ENCODE measurements at places on chromosomes 13 and 19.

DNA sequence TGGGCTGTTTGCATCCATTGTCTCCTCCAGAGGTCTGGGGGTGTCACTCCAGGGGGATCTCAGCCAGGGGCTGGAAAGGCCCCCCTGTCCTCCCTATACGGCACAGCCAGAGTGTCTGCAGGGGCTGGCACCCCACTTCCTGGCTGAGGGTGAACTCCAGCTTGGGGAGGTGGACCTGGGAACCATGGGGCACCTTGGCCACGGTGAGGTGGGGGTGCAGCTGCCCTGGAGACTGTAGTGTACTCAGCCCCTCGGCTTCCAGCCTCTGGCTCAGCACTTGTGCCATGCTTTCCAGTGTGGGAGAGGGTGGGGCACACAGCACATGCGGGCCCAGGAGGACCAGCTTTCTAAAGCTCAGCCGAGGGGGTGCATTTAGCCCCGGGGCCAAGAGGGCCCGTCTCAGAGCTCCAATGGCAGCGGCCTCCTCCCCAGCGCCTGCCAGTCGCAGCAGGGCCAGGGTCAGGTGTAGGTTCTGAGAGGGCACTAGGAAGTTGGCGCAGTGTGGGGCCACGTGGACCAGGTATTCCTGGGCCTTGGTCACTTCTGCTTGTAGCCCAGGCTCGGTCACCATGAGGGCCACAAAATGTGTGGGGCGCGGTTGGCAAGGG is 1.4 kb downstream of the LENG9 start:
- DNase-seq, result no peak

- DNase-seq, result no peak
Measured at GRCh38 chr13:70964124-70964523, 855.9 kb upstream of the KLHL1 start.

DNA sequence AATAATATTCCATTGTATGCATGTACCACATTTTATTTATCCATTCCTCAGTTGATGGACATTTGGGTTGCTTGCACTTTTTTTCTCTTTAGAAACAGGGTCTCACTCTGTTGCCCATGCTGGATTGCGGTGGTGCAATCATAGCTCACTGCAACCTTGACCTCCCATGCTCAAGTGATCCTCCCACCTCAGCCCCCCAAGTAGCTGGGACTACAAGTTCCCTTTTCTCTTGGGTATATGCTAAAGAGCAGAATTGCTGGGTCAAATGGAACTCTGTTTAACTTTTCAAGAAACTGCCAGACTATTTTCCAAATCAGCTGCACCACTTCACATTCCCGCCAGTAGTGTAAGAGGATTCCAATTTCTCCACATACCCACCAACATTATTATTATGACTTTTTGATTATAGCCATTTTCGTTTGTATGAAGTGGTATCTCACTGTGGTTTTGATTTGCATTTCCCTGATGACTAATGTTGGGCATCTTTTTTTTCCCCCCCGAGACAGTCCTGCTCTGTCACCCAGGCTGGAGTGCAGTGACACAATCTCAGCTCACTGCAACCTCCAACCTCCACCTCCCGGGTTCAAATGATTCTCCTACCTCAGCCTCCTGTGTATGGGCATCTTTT is 7.6 kb upstream of the IPO5 start:
- DNase-seq, result no peak

DNA sequence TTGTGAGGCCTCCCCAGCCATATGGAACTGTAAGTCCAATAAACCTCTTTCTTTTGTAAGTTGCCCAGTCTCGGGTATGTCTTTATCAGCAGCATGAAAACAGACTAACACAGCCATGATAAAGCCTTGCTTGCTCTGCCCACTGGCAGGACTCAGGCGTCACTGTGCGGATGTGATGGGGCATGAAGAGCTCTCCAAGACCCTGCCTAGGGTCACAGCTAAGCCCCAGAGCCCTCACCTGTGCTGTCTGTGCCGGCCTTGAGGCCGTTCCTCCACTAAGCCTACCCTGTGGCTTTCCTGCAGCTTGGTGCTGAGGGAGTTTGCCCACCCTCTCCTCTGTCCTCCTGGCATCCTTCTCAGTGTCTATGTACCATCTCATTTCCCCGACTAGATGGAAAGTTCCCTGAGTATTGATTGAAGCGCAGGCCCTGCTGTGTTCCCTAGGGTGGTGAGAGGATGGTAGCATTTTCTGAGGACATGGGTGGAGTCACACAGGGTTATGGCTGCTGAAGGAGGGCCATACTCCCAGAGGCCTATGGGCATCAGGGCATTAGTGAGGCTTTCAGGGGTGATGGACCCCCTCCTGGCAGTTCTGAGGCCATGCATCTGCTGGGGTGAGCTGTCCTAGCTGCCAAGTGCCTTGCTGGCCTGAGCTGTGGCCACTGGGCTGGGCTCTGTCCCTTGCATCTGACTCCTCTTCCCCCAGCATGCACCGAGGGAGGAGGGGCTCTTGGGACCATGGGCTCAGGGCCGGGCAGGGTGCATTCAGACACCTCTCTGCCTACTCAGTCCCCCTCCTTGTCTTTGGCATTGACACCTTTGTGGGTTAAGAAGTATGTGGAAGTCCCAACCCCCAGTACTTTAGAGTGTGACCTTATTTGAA is 75.3 kb downstream of the TEX29 start:
- DNase-seq, result no peak

- DNase-seq, result no peak
Measured at GRCh38 chr19:55831846-55832245, at the start of gene NLRP11. Gene NLRP11 (minus strand): TSS chr19:55831999. CDS start chr19:55818174, 13,825 bp downstream.

GRCh38 chr13:95955255-95955654 is 97.9 kb downstream of the UGGT2 start:
- no peak for DNase-seq

- DNase-seq, result no peak
Measured at GRCh38 chr13:113211774-113212173, 2.4 kb downstream of the CUL4A start.

- DNase-seq, result no peak
Measured at GRCh38 chr19:38375748-38376147, 1.4 kb downstream of the PSMD8 start.

Measured in stimulated activated CD4-positive, alpha-beta T cell treated with anti-CD3 and anti-CD28 coated beads, Interleukin-15, amount 100 ng/mL, for 1 hour (primary cell).